ENCODE measurements at places on chromosomes 12 and 14.

- no peak for DNase-seq
Observed at GRCh38 chr12:65472079-65472478, 193.6 kb downstream of the MSRB3 start.

- no peak for DNase-seq
Observed at GRCh38 chr14:98931126-98931525, 340.9 kb downstream of the BCL11B start.

GRCh38 chr12:69252033-69252432 lies 12.7 kb downstream of the CPSF6 start:
- no peak for DNase-seq

DNA sequence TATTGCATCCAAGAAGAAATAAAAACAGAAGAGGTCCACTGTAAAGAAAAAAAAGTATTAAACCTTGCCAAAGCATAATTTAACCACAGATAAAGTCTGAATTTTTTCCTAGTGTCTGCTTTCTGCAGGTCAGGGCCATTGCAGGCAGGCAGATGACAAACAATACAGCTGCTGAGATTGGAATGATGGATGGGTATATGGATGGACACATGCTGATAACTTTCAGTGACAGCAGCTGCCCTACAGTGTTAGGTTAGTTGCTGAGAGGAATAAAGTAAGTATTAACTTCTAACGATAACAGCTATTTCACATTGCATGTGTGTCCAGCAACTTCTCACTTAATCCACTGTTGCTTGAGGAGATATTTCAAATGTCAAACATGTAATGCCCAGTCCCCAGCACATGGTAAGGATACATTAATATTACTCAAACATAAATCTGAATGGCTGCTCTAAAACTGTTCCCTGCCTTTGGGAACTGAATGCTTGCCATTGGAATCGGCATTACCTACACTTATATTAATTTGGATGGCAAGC lies 515.3 kb downstream of the RMST start:
- no peak for DNase-seq

GRCh38 chr14:96145116-96145864 lies 59.3 kb upstream of the BDKRB2 start:
- no peak for DNase-seq

- DNase-seq: no peak
Observed at GRCh38 chr12:47277972-47278448, 198.3 kb upstream of the AMIGO2 start.

DNA sequence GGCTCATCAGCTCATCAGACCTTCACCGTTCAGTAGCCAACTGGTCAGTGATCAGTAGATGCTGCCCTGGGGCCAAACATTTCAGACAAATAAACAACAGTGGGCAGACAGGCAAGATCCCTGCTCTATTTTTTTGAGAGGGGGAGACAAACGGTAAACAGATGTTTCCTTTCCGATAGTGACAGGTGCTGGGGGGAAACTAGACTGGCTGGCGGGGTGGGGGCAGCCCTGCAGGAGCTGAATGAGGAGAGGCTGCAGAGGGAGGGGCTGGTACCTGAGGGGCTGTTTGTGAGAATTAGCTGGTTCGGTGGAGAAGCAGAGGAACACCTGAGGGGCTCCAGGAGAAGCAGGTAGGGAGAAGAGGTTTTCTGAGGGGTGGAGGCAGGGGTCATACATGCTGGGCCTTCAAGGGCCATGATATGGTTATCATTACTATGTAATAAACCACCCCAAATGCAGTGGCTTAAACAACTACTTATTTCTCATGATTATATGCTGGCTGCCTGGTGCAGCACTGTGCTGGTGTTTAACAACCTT lies 8.2 kb upstream of the GOLGA3 start:
- no peak for DNase-seq

DNA sequence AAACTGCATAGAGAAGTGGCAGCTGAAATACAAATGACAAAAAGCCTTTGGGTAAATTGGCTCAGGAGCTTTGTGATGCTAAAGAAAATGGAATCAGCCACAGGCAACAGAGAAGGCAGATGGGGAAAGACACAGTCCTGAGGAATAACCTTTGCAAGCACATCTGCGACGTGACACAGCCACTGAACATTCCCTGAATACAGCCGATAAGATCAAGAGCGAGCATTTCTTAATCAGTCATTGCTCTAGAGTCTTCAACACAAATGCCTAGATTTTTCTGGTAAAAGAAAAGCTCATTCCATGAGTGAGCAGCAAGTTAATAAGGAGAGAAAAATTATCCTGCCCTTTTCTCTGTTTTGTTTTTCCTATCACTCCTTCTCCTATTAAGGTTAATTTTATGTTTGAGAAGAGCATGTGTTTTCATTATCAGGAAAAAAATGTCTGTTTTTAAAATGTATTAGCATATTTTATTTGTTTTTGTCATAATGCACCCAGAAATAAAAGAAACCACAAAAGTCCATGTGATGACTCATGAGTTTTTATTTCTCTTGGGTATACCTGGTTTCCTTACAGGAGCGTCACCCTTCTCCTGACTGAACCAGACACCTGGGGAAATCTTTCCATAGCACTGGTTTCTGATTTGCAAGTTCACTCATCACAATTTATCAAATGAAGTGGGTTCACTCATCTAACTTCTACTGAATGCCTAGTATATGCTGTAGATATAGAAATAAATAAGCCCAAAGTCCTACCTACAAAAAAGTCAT lies 45.4 kb upstream of the PCED1B start:
- DNase-seq: no peak

DNA sequence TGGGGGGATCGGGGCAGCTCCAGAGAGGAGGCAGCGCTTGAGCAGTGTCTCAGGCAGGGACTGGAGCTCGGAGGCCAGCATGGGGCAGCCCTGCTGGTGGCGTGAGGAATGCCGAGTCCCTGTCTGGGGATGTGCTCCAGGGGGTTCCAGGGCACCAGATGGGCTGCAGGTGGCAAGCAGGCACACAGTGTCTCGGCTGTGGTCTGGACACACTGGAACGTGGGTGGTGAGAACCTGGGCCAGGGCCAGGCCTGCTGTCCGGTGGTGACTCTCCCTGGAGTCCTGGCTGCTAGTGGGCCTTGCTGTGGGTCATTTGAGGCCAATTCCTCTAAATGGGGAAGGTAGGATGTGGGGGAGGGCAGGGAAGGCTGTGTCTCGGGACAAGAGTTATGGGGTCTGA lies 199.4 kb upstream of the RTL1 start:
- DNase-seq: no peak
